ENCODE measurements at places on chromosomes 6 and 20.

GRCh38 chr6:148678682-148679081, 68.1 kb upstream of the UST start:
- no peak for DNase-seq

DNA sequence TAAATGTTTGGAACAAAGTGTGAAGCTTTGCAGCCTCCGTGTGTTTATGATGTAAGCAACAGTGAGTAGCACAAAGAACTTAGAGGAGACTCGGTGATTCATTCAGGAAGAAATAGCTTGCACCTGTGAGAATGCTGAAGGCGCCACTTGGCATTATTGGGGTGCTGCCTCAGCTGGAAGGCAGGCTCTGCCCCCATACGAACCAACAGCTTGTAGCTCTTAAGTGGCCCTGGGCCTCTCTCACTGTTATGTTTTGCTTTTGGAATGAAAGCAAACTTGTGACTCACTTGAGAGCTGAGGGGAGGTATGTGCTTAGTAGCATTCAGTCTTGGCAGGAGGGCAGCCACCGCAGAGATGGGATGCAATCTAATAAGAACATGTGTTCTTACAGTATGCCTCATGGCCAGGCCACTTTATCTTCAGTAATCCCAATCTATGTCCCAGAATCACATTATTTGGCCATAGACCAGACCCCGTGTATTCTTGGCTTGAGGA, 310.7 kb downstream of the EYA4 start:
- no peak for DNase-seq

DNA sequence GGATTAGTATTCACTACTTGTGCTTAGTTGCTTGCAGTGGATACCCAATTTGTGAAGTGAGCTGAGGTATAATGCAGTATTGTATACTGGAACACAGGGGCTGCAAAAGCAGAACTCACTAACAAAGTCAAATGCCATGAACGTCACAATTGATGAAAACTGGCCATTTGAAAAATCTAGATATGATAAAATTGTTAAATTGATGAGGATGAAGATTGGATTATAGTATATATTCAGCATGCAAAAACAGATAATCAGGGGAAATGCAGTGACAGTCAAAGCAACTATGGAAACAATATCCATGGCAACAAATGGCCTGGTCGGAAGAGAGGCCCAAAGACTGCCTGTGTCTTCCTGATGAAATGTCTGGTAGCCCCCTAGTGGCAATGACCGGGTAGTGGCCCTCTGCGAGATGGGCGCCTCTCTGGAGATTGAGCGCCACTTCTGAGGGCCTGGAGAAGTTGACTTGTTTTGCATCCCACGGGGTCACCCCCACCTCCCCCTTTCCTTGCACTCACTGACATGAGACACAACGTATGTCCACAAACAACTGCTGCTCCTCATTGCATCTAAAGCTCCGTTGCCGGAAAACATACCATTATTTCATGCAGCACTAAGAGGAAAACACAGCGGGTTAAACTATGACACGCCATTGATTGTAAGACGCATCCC, 43.6 kb downstream of the C6orf15 start:
- peak; percentile 79 for DNase-seq

- no peak for DNase-seq
These were observed 238.5 kb upstream of the HS3ST5 start for GRCh38 chr6:114581293-114581692.

- no peak for DNase-seq
These were observed 11.4 kb downstream of the DDX27 start for GRCh38 chr20:49230561-49231133.

- DNase-seq, result peak; percentile 89
These were observed 56.5 kb downstream of the CD40 start for GRCh38 chr20:46174469-46175126.

DNA sequence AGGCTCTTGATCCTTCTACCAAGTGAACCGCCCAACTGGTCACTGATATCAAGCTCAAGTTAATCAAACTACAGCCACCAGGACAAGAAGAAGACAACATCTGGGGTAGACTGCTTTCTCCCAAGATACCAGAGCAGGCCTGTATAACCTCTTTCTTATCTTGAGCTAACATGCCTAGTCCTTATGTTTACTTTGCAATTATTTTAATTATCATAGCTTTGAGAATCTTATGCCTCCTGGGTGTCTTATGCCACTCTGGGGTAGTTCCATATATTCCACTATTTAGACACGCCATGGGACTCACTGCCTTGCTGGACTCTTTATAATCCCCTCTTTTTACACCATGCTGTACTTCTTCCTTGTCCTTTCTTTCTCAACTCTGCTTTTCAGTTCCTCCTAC, 41.5 kb upstream of the ECI2 start:
- DNase-seq, result no peak

DNA sequence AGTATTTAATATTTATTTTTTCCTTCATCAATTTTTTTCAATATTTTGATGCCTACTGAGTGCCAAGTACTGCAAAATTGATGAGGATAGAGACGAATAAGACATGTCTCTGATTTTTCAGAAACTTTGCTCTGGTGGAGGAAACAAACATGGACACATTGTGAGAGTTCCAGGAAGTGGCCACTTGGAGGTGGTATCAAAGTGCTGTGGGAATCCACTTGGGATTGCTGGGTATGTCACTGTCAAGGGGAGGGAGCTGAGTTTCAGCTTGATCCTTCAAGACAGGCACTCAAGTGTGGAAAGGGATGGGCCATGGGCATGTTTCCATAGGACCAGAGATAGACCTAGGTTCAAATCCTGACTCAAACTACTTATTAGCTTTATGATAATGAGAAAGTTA, 24.5 kb upstream of the ABCC10 start:
- DNase-seq, result no peak

GRCh38 chr6:106098383-106099234, 12.5 kb downstream of the PRDM1 start:
- DNase-seq, result no peak

DNA sequence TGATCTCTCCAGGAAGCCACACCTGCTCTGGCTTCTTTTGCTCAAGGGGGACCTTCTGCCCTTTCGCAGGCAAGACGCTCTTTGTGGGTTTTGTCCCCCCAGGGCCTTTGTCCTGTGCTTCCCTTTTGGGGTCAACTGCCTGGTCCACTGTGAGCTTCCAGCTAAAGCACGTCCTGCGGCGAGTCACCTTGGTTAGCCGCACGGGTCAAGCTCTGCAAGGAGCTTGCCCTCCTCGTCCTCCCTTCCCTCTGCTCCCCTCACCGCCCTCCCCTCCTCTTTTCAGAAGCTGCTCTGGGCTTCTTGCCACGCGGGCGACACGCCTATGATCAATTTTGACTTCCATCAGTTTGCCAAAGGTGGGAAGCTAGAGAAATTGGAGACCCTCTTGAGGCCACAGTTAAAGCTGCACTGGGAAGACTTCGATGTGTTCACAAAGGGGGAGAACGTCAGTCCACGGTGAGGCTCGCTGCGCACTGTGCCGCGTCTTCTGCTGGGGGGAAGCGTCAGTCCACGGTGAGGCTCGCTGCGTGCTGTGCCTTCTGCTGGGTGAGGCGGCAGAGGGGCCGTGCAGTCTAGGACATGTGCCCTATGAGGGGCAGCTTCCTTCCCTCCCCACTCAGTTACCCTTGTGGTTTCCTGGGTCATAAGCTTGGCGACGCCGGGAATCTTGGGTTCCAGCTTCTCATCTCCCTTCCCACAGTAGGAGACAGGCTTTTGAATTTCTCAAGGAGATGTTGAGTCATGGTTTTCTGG, 80.2 kb downstream of the SYNJ2 start:
- DNase-seq, result no peak

- no peak for DNase-seq
These were observed 389.4 kb downstream of the RNGTT start for GRCh38 chr6:88574031-88574430.

- no peak for DNase-seq
These were observed 56.9 kb downstream of the PDE10A start for GRCh38 chr6:165605901-165606739.

GRCh38 chr6:167781868-167782267, 44.8 kb upstream of the AFDN start:
- DNase-seq, result no peak

GRCh38 chr6:147534116-147534860, 25.8 kb downstream of the SAMD5 start:
- no peak for DNase-seq

- DNase-seq, result no peak
These were observed 43.9 kb downstream of the PIGU start for GRCh38 chr20:34632870-34633452.

DNA sequence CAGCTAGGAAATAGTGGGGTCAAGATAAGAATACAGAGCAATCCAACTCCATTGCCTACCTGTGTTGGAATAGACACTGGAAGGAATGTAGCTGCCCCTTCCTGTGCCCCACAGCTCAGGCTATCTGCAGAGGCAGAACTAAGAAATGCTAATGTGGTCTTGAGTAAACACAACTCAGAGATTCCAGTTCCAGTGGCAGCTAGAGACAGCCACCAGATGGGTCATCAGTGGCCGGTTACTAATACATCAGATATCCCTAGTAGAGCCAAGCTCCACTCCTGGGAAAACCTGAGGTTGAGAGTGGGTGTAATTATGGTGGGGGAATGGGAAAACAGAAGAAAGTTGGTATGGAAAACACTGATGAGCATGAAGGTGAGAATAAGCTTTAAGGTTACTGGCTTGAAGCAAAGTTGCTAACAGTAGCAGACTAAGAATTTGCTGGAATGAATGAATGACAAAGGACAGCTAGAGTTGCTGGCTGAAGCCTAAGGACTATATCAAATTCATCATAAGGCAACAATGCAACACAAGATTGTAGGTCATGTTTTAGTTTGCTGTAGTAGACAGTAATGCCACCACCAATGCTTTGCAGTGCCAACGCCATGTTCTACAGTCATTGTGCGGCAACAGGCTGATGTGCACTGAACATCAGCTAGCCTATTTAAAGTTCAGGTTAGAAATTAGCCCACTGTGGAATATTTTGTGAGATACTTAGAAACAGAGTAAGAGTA, 28.3 kb upstream of the FAM83C start:
- DNase-seq, result no peak

GRCh38 chr6:152263582-152263981, 373.6 kb downstream of the SYNE1 start:
- no peak for DNase-seq

GRCh38 chr6:13098793-13099570, 229.4 kb downstream of the TBC1D7 start:
- DNase-seq, result no peak

DNA sequence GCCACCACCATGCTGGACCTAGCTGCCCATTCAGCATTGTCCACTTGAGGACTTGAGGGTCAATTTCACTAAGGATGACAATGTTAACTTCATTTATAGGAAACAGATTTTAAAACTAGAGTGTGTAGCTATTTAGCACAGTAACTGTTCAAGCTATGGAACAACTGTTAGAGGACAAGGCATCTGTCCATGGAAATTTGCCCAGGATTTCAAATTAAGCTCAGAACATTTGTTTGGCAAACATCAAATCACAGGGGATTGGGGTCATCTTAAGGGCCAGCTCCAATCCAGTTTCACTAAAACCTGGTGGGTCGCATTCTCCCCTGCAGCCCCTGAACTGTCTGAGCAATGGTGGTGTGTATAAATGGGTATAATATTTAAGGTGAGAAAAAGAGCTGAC, 35.1 kb downstream of the PM20D2 start:
- no peak for DNase-seq

DNA sequence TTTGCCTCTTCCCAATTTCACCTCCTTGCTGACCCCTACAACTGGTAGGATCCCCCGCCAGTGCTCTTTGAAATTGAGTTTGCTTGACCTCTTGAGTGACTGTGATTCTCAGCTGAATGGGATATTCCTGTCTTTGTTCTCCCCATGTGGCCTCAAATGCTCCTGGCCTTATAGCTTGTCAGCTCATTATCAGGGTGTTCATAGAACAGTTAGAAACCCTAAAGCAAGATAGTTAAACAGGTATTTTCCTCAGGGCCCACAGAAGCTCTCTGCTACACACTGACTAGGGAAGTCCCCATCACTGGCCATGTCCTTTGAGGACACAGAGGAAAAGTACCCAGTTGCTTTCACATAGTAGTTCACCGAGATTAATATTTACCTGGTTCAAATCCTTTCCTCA, 211.5 kb upstream of the DTNBP1 start:
- no peak for DNase-seq

DNA sequence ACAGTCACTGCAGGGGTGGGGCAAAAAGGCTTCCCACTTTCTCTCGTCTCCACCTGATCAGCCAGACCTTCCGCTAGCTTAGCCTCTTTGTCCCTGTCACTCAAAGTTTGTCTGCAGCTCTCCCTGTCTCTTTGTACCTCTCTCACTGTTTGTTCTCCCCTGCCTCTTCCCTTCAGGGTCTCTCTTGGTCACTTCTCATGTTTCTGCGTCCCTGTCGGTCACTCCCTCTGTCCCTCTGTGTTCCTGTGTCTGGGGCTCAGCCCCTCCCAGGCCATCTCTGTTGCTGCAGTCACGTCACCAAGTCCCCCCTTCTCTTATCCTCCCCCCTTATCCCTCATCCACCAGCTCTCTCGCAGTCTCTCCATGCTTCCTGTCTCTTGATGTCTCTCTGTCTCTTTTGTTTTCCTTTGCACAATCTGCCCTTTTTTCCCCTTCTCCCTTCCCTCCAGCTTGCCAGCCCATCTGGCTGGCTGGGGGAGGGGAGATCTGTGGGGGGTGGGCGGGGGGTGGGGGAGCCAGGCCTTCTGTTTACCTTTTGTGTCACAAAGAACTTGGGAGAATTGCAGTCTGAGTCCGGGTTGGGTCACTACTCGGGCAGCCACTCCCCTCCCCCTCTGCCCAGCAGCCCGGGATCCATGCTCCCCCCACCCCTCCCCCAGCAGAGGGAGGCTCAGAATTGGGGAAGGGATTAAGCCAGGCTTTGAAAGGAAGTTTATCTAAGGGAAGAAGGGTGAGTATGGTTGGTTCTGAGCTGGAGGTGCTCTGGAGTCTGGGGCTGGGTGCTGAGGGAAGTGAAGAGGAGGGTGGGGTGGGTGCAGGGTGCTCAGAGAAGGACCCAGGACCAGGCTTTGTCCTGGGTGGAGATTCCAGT, 32.3 kb downstream of the FOXP4 start:
- DNase-seq, result no peak

DNA sequence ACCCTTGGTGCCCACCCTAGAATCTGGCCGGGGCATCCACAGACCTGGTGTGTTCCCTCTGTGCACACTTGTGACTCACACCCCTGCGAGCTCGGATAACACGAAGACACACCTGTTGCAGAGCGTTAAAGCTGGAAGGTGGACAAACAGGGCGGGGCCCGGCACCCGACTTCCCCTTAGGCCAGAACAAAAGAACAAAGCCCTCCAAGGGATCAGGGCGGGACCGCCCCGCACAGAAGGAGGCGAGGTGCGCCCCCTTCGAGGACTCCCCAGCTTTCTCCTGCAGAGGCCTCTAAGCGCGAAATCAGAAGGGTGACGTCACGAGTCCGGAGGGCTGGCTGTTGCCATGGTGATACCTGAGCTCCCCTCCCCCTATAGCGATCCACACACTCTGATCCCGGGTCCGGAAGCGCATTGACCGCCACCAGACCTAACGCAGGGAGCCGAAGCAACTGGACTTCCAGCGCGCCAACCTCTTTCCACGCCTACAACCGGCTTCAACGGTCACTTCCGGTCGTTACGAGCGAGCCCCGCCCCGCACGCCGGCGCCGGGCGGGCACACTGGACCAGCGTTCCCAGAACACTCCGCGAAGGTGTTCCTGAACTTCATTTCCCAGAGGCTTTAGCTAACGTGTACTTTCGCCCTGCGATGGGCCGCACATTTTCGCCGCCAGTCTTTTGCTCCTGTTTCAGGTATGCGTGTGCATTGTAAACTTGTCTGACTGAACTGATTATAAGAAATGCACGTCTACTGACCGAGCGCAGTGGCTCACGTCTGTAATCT, at the start of gene ZNF184:
TSS of gene ZNF184 (minus strand) at position 489 of the 784 bp plus-strand sequence. CDS start 811 bp downstream, outside the sequence.
- peak; percentile 58 for DNase-seq
